T-helper 2 cell treated with Interferon-gamma antibody and Interleukin-4, amounts not matched to agents 5 μg/mL and 100 μg/mL, for 36 hours (primary cell): ENCODE measurements at places on chromosomes 16 and 17.
A peak's percentile ranks its signal among the peaks of the same experiment; 100 is the strongest.

GRCh38 chr16:12410837-12411490 is 392.7 kb downstream of the CPPED1 start:
- H3K27me3 ChIP-seq: no peaks in the 10 kb centered on the region
- no peaks in the 10 kb centered on the region for H3K4me1 ChIP-seq
- H3K27ac ChIP-seq: no peak overlapping the region
- no peak overlapping the region for H3K4me3 ChIP-seq
- no peak for DNase-seq
- H3K36me3 ChIP-seq: no peaks in the 10 kb centered on the region

DNA sequence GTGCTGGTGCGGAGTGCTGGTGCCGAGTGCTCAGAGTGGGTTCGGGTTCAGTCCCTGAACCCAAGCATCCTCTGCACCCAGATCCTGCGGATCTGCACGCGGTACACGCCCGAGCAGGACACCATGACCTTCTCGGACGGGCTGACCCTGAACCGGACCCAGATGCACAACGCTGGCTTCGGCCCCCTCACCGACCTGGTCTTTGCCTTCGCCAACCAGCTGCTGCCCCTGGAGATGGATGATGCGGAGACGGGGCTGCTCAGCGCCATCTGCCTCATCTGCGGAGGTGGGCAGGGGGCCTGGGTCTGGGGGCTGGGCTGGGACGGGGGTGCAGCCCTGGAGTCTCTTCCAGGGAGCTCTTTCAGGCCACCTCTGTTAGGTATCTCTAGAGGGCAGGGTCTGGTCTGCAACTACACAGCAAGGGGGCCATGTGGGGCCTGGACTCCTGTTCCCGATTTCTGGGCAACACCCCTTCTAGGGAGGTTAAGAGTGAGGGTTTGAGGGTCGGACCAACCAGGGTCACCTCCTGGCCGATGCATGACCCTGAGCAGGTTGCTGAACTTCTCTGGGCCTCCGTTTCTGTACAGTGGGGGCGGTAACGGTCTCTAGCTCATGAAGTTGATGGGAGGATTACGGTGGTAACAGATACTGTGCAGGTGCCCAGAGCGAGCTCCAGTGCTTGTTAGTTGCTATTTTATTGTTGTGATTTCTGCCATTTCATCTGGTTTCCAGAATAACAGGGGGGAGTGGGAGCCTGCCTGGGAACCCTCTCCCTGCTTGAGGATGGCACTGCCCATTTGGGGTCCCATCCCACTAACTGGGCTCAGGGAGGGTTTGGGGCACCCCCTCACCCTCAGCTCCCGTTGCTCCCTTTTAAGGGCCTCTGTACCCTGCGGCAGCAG is 10.1 kb downstream of the GJD3 start:
- no peak overlapping the region for H3K4me3 ChIP-seq
- no peak for DNase-seq
- H3K36me3 ChIP-seq: peaks cover 36% of the 10 kb centered on the region
- no peaks in the 10 kb centered on the region for H3K27me3 ChIP-seq
- peaks cover 9% of the 10 kb centered on the region for H3K4me1 ChIP-seq

DNA sequence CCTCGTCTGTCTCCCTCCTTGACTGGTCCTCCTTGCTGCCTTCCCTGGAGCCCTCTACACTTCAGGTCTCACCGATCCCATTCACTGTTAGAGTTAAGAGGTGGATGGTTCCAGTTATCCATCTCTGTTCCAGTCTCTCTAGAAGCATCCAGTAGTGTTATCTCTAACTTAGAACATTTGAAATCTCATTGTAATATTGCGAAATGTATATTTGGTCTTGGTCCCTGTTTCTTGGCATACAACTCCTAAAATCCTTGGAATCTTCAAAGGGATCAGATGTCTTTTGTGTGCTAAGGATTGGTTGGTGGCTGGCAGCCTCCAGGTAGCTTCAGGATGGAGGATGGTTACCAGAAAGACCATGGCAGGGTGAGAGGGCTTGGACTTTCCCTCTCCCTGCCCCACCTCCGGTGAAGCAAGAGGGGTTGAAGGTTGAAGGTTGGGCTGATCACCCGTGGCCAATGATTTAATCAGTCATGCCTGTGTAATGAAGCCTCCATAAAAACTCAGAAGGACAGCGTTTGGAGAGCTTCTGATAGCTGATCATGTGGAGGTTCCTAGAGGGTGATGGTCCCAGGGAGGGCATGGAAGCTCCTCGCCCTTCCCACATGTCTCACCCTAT is 59.1 kb downstream of the NTN1 start:
- H3K27me3 ChIP-seq: no peaks in the 10 kb centered on the region
- peaks cover 2% of the 10 kb centered on the region for H3K4me1 ChIP-seq
- peaks cover 2% of the 10 kb centered on the region for H3K36me3 ChIP-seq
- H3K4me3 ChIP-seq: no peak overlapping the region
- no peak for DNase-seq

GRCh38 chr16:65336160-65336559 is 214.3 kb upstream of the CDH11 start:
- no peaks in the 10 kb centered on the region for H3K4me1 ChIP-seq
- H3K27me3 ChIP-seq: no peaks in the 10 kb centered on the region
- H3K36me3 ChIP-seq: no peaks in the 10 kb centered on the region
- no peak overlapping the region for H3K4me3 ChIP-seq

DNA sequence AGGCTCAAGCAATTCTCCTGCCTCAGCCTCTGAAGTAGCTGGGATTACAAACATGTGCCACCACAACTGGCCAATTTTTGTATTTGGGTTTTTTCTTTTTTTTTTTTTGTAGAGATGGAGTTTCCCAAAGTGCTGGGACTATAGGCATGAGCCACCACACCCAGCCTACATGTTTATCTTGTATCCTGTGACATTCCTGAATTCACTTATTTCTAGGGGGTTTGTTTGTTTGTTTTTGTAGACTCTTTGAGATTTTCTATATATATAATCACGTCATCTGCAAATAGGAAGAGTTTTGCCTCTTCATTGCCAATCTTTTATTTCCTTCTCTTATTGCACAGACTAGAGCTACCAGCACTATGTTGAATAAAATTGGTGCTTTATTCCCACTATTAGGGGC is 29.1 kb downstream of the PRAC1 start:
- H3K36me3 ChIP-seq: no peaks in the 10 kb centered on the region
- no peak for DNase-seq
- H3K4me3 ChIP-seq: no peak overlapping the region
- H3K27ac ChIP-seq: no peak overlapping the region

- peaks cover 16% of the 10 kb centered on the region for H3K4me1 ChIP-seq
- no peak overlapping the region for H3K4me3 ChIP-seq
- H3K36me3 ChIP-seq: peaks cover 23% of the 10 kb centered on the region
- no peak overlapping the region for H3K27ac ChIP-seq
- no peaks in the 10 kb centered on the region for H3K27me3 ChIP-seq
- peak; percentile 33 for DNase-seq
Measured at GRCh38 chr16:67942200-67942509, 1.8 kb downstream of the LCAT start.

DNA sequence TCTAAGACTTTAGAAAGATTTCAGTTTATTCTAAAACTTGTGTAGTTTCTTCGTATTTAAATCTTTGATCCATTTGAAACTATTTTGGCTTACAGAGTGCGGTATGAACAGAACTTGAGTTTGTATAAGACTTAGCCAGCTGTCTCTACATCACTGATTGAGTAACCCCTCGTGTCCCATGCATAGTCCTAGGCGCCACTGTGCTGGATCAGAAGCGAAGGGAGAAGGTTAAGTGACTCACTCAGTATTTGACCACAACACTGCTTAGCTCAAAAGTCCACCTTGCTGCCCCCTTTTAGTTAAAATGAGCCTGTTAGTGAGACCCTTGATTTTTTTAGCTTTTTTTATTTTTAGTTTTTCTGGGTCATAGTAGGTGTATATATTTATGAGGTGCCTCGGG is 28.4 kb downstream of the CD300LB start:
- peaks cover 4% of the 10 kb centered on the region for H3K27me3 ChIP-seq
- H3K4me1 ChIP-seq: no peaks in the 10 kb centered on the region
- no peak overlapping the region for H3K4me3 ChIP-seq
- no peaks in the 10 kb centered on the region for H3K36me3 ChIP-seq
- DNase-seq: no peak
- H3K27ac ChIP-seq: no peak overlapping the region

DNA sequence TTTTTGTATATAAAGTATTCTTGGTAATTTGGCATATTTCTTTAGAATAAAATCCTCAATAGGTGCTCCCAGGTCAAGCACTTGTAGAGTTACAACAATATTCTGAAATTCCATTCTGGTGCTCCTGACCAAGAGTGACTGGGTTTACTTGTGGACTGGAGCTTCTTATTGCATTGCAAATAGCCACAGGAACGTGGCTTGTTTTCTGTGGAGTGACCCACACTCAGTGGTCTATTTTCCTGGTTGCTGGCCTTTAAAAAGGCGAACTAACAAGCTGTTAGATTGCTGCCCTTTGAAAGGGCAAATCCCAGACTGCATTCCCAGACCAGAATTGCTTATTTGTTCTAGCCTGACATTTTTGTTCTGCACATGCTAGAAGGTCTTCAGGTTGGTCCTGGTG is 658.8 kb upstream of the GOT2 start:
- DNase-seq: no peak
- H3K27me3 ChIP-seq: no peaks in the 10 kb centered on the region
- no peak overlapping the region for H3K27ac ChIP-seq
- no peaks in the 10 kb centered on the region for H3K36me3 ChIP-seq

DNA sequence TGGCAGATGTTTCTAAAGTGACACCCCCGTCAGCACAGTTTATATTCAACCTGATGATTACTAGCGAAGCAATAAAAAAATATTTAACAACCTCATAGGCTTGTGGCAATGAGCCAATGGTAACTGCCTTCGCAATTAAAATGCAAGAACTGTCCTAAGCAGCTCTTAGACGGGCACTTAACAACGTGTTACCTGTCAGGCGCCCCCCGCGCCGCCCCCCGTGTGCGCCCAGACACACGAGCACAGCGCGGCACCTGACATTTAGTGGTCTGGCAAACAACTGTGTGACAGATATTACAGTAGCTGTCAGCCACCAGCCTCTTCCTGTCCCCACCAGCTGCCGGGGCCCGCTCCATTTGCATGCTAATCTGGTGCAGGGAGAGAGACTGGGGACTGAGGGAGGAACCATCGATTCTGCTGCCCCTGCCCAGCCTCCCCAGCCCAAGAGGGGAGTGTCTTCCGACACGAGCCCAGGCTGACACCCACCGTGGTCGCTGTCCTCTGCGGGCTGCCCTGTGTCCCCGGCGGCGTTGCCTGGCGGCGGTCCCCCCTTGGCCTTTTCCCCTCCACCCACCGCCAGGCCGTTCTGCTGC is 12.7 kb downstream of the NDUFAF8 start:
- H3K27me3 ChIP-seq: no peaks in the 10 kb centered on the region
- H3K4me3 ChIP-seq: no peak overlapping the region
- no peaks in the 10 kb centered on the region for H3K4me1 ChIP-seq
- H3K27ac ChIP-seq: no peak overlapping the region

DNA sequence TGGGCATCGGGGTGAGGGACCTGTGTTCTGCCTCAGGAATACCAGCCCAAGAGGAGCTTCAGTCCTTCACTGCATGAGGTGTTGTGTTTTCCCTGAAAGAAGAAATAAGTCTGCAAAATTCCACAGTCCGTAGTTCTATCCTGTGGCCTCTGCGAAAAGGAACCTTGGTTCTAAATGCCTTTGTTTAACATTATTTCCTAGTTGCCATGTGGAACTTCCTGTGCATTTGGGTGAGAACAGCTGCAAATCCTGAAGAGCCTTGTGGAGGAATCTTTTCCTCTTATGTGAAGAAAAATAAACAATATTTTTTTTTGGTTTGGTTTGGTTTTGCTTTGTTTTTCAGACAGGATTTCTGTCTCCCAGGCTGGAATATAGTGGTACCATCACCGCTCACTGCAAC is 9.8 kb downstream of the PSKH1 start:
- no peak for DNase-seq
- no peaks in the 10 kb centered on the region for H3K27me3 ChIP-seq
- no peak overlapping the region for H3K27ac ChIP-seq
- H3K36me3 ChIP-seq: no peaks in the 10 kb centered on the region
- no peak overlapping the region for H3K4me3 ChIP-seq

GRCh38 chr16:2999929-3000328 is 12.8 kb upstream of the CLDN9 start:
- DNase-seq: no peak
- H3K27me3 ChIP-seq: peaks cover 3% of the 10 kb centered on the region
- peaks cover 3% of the 10 kb centered on the region for H3K4me1 ChIP-seq
- H3K27ac ChIP-seq: no peak overlapping the region
- H3K4me3 ChIP-seq: no peak overlapping the region

DNA sequence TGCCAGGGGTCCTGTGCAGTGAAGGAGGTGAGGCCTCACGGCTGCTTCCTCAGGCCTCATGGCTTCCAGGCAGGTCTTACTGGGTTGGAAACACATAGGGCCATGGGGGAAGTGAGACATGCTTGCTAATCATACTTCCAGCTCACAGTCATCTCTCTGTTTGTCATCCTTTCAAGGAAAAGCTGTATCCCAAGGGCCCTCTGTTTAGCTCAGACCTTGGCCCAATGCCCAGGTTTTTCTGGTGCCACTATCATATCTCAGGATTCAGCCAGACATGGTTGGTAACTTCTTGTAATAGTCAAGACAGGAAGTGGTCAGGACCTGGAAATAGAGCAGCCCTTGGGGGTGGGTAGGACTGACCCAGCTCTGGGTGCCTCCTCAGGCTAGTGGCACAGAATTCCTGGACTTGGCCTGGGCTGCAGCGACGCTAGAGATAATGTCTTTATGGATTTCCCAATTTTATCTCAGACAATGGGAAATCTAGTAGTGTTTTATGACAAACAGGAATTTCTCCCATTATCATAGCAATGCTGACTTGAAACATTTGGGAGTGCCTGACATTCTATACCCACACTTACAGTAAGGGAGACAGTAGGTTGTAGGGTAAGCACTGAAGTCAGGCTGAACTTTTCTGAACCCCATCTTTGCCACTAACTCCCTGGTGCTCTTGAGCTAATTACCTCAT is 13.5 kb upstream of the ITGB3 start:
- no peak for DNase-seq
- no peaks in the 10 kb centered on the region for H3K36me3 ChIP-seq
- peaks cover 13% of the 10 kb centered on the region for H3K27me3 ChIP-seq
- no peak overlapping the region for H3K27ac ChIP-seq

DNA sequence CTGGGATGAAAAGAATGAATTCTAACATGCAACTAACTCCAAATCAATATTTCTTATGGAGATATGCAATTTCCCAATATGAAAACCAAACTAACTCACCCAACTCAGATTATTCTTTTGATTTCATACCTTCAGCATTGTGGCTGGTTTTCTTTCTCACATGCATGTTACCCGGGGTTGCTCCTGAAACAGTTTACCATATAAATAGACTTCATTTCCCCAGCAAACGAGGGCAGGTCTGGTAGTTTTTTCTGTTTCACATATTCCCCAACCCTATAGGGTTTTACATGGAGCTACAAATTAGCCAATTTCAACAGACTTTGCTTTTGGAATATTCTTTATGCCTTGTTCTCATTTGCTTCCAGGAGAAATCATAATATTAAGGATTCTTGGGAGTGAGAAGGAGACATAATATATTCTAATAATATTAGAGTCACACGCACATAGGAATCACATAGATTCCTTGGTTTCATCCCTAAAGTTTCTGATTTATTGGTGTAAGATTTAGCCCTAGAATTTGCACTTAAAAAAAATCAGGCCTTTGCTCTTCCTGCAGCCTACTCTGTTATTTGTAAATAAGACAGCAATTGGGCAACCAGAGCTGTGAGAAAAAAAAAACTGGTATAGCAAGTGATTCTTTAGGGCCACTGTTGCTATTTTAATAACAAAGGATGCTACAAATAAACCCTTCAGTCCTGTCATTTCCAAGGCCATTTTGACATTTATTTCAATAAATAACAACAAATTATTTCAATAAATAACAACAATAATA is 60.3 kb upstream of the FAM20A start:
- H3K36me3 ChIP-seq: no peaks in the 10 kb centered on the region
- DNase-seq: no peak
- no peak overlapping the region for H3K4me3 ChIP-seq
- H3K4me1 ChIP-seq: no peaks in the 10 kb centered on the region
- no peak overlapping the region for H3K27ac ChIP-seq
- peaks cover 1% of the 10 kb centered on the region for H3K27me3 ChIP-seq
